ENCODE measurements at places on chromosomes 1 and 21.

GRCh38 chr1:186577216-186577615, 103.0 kb downstream of the PTGS2 start:
- no peak for DNase-seq

DNA sequence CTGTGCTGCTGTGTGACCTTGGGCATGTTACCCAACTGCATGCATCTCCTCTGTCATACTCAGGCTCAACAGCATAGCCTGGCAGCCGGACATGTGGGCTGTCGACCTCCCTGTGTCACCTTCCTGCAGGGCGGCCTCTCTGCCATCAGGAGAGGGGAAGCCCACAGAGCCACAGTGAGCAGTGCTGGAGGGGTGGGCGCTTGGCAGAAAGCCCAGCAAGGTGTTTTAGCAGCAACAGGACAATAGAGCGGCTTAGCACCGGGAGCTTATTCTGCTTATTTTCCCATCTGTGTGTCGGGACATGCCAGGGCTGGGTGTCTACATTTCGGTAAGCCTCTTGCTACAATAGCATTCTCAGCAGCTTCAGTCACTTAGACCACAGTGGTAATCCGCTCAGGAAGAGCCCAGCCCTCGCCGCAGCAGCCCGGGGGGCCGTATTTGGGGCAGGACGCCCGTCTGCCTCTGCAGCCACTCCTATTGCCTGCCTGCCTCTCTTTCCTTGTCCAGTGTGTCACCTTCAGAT, 22.8 kb upstream of the CDK18 start:
- peak; percentile 32 for DNase-seq

- no peak for DNase-seq
Measured at GRCh38 chr21:32819694-32820093, 48.1 kb upstream of the PAXBP1 start.

DNA sequence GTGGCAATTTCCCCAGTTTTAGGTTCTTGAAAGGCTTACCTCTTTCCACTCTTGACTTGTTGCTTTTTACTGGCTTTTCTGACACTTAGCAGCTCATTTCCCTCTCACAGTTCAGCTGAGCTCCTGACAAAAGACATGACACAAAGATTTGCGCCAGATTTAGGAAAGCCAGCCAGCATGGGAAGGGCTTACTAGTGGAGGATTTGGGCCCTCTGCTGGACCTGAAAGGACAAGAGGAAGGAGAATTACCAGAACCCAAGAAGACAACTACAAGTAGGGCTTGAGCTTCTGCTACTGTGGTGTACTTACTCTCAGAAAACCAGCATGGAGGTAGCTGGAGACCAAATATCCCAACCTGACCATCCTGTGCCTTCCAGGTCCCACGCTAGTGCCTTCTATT, 784.5 kb downstream of the BRINP3 start:
- DNase-seq, result no peak

- no peak for DNase-seq
Measured at GRCh38 chr1:58592522-58593134, 15.6 kb upstream of the TACSTD2 start.

DNA sequence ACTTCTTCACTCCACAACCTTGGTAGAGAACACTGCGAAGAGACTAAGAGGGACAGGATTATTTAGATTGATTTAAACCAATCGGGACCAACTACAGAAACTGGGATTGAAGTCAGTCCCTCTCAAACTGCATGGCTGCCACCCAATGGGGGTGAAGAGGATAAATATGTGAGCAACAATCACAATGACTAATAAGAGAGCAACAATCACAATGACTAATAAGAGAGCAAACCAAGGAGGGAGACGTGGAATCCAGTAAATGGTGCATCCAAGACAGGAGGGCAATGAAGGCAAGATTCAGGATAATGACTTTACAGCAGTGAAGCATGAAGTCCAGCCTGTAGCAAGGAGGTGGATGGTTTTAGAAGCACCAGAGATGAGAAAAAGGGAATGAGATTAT, 322.8 kb downstream of the TTLL7 start:
- DNase-seq, result no peak

Measured in activated CD8-positive, alpha-beta memory T cell treated with anti-CD3 and anti-CD28 coated beads, Interleukin-2, amount 50 U/mL, for 4 hours (primary cell).